ENCODE measurements at places on chromosomes 1 and 21.

- no peak for DNase-seq
These were observed 562.4 kb upstream of the BEND5 start for GRCh38 chr1:49339043-49339442.

DNA sequence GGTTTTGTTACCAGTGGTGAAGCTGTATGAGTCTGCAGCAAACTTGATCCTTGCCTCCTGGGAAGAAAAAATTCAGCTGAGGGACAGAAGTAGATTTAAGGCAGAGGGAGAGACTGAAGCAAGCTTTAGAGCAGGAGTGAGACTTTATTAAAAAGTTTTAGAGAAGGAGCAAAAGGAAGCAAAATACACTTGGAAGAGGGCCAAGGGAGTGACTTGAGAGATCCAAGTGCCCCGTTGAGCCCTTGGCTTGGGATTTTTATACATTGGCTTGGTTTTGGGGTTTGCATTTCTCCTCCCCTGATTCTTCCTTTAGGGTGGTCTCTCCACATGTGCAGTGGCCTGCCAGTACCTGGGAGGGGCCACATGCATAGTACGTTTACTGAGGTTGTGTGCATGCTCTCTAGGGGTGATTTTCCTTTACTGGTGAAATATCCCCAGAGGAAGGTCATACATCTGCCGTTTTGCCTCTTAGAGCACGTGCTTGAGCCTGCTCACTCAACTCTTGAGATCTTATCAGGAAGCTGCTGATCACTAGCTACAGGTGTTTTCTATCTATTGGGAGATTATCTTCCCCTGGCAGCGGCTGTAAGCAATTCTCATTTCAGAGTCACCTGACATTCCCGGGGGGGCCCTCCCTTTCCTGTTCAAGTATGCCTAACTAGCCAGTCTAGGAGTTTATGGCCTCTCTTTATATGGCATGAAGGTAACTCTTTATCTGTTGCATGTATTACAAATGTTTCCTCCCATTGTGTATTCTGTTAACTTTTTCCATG is 20.3 kb downstream of the FASLG start:
- peak; percentile 17 for DNase-seq

GRCh38 chr1:181117648-181118449 is 29.3 kb downstream of the IER5 start:
- DNase-seq, result no peak

DNA sequence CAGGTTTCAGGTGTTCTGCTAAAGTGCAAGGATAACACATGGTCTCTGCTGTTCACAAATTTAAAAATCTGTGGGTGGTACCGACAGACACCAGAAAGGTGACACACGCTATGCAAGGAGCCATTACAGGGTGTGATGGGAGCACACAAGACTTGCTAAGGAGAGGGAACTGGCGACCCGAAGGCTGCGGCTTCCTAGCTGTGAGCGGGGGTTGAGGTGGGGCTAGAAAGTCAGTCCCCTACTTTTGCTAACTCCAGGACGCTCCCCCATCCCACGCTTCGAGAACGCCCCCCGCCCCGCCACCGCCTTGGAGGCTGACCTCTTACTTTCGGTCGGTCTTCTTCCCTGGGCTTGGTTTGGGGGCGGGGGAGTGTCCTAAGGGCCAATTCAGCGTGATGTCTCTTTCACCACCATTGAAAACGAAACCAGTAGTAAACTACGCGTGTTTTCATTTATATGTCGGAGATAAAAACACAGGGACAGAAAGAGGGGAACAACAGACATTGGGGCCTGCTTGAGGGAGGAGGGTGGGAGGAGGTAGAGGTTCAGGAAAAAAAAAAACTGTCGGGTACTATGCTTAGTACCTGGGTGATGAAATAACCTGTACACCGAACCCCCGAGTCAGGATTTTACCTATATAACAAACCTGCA is 1.1 kb downstream of the CKS1B start:
- no peak for DNase-seq

GRCh38 chr1:1211541-1212441 is 2.2 kb downstream of the TNFRSF4 start:
- no peak for DNase-seq

GRCh38 chr1:8109216-8109615 is 83.1 kb upstream of the ERRFI1 start:
- no peak for DNase-seq
